CD4-positive, alpha-beta T cell treated with Interleukin-17A for 1 hour (primary cell): ENCODE measurements at places on chromosomes 12 and 14.

DNA sequence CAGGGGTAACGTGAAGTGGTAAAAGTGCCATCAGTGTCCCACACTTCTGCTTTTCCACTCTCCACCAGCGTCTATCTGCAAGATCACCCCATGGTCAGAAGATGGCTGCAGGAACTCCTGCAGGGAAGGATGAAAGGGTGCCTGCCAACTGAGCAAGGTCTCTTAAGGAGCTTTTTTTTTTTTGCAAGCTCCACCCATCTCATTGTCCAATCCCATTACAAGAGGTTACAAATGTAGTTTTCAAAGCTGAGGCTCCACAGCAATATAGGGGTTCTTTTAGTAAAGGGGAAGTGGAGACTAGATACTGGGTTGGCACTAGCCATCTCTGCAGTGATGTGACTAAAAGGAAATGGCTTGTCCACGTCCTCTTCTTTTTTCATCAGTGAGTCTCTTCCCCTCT, 5.9 kb upstream of the BHLHE41 start:
- DNase-seq, result no peak

- no peak for DNase-seq
These were observed 38.8 kb upstream of the LRRC10 start for GRCh38 chr12:69649529-69649928.

DNA sequence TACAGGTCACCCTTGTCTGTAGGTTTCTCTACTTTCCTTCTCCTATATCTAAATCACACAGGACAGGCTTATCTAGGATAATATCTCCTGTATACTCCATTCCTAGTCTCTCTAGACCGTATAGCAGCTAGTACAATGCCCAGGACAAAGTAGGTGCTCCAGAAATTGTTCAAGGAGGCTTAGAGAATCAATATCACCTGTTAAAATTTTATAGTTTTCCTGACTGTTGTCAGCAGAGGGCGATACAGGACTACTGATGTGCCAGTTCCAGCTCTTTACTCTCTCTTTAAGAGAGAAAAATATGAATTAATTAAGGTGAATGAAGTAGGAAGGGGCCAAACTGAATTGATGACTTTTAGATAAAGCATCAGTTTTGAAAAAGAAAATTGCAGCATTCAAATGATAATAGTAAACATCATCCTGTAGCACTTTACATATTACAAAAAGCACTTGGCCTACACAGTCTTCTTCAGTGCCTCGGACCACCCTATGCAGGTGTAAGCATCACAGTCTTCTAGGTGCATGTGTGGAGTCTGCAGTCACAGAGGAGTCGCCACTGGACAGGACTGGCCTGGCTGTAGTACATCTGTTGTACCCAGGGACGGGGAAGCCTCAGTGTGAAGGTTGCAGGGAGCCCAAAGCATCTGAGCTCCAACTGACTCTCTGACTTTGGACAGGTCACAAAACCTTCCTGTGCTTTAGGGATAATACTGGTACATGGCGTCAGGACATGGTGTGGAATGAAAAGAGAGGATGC, 61.9 kb upstream of the MAX start:
- DNase-seq, result peak; percentile 68

DNA sequence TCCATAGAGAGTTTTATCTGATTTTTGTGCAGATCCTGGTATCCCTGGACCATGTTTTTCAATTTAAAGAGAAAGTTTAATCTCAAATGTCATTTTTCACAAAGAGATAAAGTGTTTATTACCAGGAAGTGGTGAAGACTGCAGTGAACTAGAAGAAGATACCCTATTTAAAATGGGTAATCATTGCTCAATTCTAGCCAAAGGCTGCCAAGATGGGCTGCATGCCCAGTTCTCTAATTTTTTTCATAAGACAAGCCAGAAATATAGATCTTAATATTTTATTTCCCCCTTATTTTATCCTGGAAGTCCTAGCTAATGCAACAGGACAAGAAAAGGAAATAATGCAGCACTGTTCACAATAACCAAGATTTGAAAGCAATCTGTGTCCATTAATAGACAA, 343.5 kb downstream of the PCNX1 start:
- no peak for DNase-seq

GRCh38 chr12:31029468-31029867, 44.2 kb upstream of the DDX11 start:
- DNase-seq, result no peak
